NCI-H1417 treated with DMSO at 0.1 percent for 48 hours (cell line): ENCODE measurements at places on chromosomes 13 and 19.

DNA sequence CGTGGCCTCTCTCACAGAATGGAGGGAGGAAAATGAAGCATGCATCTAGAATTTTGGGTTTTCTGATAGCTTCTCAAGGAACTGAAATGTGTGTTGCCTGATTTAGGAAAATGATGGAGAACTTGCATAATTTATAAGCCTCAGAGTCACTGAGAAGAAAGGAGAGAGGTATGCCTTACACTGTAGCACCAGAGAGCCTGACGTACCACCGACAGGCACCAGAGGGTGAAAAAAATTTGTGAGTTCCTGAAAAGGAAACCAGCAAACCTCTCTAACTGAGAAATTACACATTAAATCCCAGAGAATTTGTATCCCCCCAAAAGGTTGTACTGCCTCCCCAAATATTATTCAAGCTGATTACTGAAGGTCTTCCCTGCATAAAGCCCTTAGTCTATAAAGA is 915.3 kb upstream of the SLITRK6 start:
- no peak for DNase-seq

DNA sequence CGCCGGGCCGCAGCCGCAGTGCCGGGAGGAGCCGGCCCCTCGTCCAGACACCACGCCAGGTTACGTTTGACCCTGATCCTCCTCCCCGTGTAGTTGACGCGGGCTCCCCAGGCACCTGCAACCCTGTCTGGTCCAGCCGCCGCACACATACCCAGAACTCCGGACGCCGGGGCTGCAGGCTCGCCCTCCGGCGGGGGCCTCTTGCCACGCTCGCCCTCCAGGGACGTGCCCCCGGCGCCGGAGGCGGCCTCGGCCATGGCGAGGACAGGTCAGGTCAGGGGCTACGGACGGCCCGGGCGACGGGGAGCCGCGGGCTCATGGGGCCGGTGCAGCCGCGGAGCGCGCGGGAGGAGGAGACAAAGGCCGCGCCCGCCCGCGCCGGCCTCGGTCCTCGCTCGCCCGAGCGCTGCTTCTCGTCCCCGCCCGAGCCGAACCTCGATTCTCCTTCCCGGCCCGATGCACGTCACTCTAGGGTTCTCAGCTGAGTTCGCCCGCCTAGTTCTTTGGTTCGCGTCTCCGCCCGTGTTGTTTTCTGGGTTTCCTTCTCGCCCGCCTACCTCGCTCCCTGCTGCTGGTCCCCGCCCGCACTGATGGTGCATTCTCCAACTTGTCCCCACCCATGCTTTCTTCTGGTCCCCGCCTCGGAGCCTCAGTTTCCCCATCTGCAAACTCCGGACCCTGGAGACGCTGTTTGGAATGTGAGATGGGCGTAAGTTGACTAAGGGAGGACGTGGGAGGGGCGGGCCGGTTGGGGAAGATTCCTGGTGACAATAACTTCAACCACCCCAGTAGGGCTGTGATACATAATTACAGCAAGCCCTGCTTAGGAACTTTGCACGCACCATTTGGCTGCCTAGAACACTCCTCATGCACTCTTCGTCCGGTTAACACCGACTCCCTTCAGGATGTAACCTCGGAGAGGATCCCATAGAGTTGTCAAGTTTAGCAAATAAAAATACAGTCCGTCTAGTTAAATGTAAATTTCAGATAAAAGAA is at the start of gene ANO8:
ANO8 (minus strand) TSS at position 442 of the 996 bp plus-strand sequence; CDS start at position 257, 185 bp downstream.
- DNase-seq: peak; percentile 72

DNA sequence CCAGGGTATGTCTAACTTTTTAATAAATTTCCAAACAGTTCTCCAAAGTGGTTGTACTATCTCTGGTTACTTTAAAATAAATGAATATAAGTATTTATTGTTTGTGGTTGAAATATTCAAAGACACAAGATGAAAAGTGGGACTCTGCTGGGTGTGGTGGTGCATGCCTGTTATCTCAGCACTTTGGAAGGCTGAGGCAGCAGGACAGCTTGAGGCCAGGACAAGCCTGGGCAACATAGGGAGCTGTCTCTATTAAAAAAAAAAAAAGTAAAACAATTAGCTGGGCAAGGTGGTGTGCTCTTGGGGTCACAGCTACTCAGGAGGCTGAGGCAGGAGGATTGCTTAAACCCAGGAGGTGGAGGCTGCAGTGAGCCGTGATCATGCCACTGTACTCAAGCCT is 10.4 kb downstream of the PNMA8A start:
- DNase-seq: no peak

DNA sequence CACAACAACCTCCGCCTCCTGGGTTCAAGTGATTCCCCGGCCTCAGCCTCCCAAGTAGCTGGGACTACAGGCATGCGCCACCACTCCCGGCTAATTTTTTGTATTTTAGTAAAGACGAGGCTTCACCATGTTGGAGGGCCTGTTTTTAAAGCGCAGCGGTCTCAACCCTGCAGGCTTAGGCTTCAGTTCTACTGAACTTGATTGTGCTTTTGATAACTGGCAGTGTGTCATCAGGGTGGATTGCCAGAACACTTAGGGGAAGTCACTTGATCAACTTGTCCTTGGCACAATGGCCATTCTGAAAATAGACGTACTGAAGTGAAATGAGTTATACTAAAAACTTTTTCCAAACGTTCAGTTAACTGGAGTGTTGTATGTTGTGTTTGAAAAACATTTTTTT is 472.2 kb downstream of the KLF5 start:
- no peak for DNase-seq

- DNase-seq: peak; percentile 4
These were observed 56.7 kb downstream of the STARD13 start for GRCh38 chr13:33228648-33229445.

GRCh38 chr19:40157059-40157458 is 34.2 kb upstream of the MAP3K10 start:
- DNase-seq: no peak

DNA sequence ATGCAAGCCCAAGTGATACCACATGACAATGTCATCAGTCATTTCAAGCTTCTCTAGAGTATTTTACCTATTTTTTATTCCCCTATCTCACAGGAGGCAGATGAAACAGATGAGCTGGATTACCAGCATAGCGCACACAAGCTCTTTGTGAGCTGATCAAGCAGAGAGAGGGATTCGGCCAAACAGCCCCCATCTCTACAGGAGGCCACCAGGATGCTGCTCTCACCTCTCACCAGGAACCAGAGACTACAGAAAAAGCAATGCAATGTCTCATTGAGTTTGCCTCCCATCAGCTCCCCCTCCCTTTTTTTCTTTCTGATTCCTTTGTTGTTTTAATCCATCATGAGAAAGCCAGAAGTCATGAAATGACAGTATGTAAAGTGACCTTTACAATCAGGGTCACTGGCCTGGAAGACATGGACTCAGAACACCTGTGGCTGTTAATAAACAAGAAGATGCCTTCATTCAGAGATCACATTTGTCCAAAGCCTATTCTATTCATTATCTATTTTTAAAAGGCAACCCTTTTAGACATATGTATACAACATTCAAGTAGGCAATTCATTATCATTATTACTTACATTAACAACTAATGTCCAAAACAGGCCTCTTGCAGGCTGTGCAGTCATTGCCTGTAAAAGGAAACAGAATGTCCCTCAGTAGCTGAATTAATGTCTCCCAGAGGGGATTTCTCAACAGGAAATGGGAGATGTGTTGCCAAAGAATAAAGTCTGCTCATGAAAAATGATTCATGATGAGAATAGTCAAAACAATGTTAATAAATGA is 656.6 kb downstream of the TBC1D4 start:
- DNase-seq: no peak

DNA sequence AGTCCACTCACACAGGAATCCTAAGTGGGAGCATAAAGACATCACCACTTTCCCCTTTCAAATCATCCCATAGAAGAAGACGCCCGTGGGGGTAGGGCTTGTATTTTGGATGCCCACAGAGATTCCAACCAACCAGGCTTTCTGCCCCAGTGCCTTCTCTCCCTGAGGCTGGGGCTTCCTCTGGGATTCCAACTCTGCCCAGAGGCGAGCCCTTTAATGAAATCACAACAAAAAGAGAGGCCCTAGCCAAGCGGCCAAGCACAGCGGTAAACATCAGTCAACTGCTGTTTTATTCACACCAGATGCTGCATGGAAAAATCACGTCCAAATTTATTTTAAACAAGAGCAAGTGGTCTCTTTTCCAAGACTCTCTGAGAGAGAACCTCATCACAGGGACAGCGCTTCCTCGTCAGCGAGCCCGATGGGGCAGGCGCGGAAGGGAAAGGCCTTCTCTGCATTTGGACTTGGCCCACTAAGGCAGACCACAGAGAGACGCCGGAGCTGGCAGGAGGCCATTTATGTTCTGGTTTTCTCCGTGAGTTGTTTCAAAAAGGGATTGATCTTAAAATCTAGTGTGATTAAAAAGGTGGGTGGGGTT is 31.5 kb downstream of the ADPRHL1 start:
- no peak for DNase-seq
